ENCODE measurements at places on chromosomes 16 and 17.

DNA sequence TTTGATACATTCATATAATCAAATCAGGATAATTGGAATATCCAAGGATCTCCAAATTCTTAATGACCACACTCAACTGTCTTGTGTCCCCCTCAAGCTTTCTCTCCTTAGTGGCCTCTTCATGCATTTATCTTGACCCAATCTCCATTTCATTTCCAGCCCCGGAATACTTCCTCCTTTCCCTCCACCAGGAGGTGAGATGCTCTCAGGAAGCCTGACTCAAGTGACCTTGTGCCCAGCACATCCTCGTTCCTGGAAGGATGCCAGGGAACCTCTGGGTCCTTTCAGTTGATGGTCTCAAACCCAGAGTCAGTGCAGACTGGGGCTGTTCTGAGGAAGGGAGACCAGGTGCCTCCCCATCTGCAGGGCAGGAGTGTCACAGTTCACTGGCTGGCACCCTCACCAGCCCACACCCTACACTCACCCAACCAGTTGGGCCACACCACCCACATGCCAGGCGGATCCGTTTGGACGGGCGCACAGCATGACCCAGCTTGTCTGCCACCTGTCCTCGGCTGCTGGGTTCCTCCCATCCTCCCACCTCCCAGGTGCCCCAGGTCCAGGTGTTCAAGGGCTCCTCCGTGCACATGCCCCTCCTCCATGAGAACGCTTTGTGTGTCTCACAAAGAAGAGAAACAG, 14.0 kb upstream of the EMP2 start:
- no peak for DNase-seq

DNA sequence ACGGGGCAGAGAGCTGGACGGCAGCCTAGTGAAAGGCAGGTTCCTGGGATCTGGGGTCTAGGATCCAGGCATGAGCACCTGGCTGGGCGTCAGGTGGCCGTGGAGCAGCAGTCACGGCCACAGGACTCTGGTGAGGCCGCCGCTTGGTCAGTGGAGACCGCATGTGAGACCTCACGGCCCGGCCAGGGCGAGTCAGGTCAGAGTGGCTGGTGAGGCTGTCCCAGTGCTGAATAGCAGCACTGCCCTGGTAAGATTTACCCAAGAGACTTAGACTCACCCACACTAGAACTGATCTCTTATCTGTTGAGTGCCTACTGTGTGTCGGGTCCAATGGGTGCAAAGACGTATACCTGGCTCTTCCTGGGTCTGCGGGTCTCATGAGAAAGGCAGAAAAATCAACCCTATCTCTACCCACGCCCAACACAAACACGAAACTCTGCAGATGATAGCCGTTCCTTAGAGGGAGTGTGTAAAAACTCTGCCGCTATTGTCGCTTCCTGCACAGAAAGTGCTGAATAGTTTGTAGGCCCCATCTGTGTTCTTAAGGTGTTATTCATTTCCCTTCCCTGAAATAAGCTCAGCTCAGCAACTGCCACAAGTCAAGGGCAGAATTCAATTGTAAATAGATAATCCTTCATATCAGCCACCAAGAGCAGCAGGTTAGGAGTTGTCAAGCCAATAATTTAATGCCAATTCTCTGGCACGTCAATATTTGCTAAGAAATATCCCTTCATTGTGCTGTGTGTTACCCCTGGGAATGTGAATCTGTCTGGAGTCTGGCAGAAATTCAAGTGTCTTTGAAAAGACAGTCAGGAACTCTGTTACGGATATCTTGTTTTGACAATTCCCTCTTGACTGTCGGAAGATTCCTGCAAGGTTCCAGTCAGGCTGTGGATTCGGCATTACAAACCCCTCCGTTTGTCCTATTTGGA, 240.0 kb downstream of the NTN1 start:
- DNase-seq: no peak

- no peak for DNase-seq
Measured at GRCh38 chr17:65130832-65131231, 6.3 kb upstream of the RGS9 start.

DNA sequence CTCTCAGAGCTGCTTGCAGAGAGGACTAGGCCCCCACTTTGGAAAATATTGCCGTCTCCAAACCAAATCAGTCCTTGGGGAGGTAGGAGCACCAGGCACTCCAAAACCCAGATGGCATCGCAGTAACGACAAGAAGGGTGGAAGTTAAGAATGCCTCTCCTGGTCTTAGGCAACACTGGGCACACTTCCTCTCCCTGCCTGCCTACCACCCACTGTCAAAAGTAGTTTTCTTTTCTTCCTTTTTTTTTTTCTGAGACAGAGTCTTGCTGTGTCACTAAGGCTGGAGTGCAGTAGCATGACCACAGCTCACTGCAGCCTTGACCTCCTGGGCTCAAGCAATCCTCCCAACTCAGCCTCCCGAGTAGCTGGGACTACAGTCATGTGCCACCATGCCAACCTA, 47.2 kb downstream of the SRL start:
- no peak for DNase-seq

Data from CD4-positive, alpha-beta T cell treated with Interleukin-17A for 4 hours (primary cell).